ENCODE measurements at places on chromosomes 6 and 20. TPM values are rescaled to one million over a fixed set of nuclear protein-coding genes. Genes with fewer than 3 reads are reported as not detected.

SLC17A9 gene
- 17.3 TPM for total RNA-seq

VGLL2 gene
- not detected for total RNA-seq

- H3K27me3 ChIP-seq: no peaks in the 10 kb centered on the region
- no peak overlapping the region for H3K4me3 ChIP-seq
- DNase-seq: no peak
- H3K27ac ChIP-seq: no peak overlapping the region
- H3K36me3 ChIP-seq: no peaks in the 10 kb centered on the region
These were observed 107.6 kb downstream of the THBS2 start for GRCh38 chr6:169145991-169146501.

DNA sequence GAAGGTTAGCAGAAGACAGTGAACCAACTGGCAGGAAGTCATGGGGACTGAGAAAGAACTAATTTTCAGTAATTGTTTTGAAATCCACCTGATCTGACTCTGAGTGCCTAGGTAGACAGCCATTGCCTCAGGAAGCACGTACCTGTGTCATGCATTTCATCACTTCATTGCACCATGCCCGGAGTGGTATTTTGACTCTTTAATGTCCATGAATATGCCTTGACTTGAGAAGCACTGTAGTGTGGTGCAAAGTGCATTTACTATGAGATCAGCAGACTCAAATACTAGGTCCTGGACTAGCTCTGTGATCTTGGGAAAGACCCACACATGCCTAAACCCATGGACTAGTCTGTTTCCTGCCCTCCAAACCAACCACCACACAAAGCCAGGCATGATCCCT, 370.9 kb upstream of the MARCKS start:
- H3K4me3 ChIP-seq: no peak overlapping the region
- no peak overlapping the region for H3K27ac ChIP-seq
- no peak for DNase-seq
- no peaks in the 10 kb centered on the region for H3K4me1 ChIP-seq
- H3K36me3 ChIP-seq: no peaks in the 10 kb centered on the region
- no peaks in the 10 kb centered on the region for H3K27me3 ChIP-seq

DSN1 gene
- 10.5 TPM for total RNA-seq

GRCh38 chr6:23754197-23754596, 371.8 kb upstream of the NRSN1 start:
- no peak for DNase-seq
- H3K4me1 ChIP-seq: no peaks in the 10 kb centered on the region
- H3K27me3 ChIP-seq: no peaks in the 10 kb centered on the region
- H3K4me3 ChIP-seq: no peak overlapping the region

DLK2 gene
- total RNA-seq: 2.6 TPM

ULBP3 gene
- 5.7 TPM for total RNA-seq

C6orf118 gene
- total RNA-seq: 12.4 TPM

- H3K27ac ChIP-seq: no peak overlapping the region
- H3K4me1 ChIP-seq: peaks cover 1% of the 10 kb centered on the region
- no peaks in the 10 kb centered on the region for H3K36me3 ChIP-seq
- peaks cover 12% of the 10 kb centered on the region for H3K27me3 ChIP-seq
These were observed 11.0 kb downstream of the OTOR start for GRCh38 chr20:16759181-16759563.

Data from lung (tissue), 17 donors.